Activated naive CD8-positive, alpha-beta T cell treated with anti-CD3 and anti-CD28 coated beads, Interleukin-2, amount 10 ng/mL, durations not matched to agents 7 days and 5 days (primary cell): ENCODE measurements at places on chromosomes 16 and 17.
A peak's percentile ranks its signal among the peaks of the same experiment; 100 is the strongest.

DNA sequence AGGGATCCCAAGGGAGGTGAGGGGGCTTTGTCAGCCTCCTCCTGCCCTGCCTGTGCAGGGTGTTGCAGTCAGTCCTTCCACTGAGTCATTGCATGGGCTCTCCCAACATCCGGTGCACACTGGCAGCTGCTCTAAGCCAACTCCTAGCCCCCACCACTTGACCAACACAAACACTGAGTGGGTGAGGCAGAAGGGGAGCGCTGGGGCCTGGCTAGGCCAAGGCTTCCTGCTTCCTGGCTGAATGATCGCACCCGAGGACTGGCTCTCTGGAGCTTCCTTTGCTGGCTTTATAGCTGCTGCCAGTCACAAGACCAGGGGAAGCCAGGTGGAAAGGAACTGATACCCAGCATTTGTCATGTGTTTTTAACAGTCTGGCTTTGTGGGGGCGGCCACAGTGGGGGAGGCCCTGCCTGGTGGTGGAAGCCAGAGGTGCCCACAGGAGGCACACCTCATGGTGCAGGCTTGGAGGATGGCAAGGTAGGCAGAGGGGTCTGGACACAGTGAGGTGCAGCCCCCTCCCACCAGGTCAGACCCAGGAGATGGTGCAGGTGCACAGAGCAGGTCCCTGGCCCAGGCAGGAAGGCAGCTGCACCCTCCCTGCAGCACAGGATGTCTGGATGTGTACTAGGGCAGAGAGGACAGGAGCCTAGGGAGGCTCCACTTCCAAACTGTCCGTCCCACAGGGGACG is 6.8 kb downstream of the MPG start:
- peak; percentile 65 for DNase-seq

DNA sequence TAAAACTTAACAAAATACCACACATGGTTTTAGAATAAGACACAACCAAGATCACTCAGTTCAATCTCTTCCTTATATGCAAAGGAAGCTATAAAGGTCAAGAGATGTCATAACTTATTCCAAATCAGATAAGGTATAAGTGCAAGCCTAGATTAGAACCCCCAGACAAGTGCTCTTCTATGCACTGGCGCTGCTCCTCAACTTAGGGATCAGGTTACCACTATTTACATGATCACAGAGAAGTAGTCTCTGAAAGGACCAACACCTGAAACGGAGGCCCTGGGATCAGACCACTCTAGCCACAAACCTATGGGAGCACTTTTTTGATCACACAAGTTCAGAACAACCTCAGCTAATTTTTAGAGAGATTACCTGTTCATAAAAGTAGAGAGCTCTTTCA is 16.6 kb downstream of the COPS3 start:
- DNase-seq: no peak

DNA sequence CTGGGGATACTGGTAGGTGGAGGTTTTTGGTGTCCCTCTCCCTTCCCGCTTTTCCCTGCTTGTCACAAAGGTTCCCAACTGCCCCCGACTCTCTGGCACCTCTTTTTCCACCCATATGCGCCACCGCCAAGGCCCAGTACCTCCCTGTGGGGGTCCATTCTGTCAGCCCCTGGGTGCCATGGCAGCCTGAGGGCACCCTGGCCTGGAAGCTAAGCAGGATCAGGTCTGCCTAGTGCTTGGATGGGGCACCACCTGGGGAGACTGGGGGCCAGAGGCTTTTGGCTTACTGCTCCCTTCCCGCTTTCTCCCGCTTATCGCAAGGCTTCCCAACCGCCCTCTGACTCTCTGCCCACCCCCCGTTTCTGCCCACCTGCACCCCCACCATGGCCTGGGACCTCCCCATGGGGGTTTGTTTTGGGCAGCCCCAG is 2286.4 kb downstream of the TP53TG3F start:
- no peak for DNase-seq

GRCh38 chr17:77543801-77544200 is 403.0 kb downstream of the SEC14L1 start:
- no peak for DNase-seq

- no peak for DNase-seq
These were observed 29.9 kb upstream of the CHMP6 start for GRCh38 chr17:80961541-80962330.

GRCh38 chr17:14593956-14594355 is 293.1 kb downstream of the HS3ST3B1 start:
- DNase-seq: no peak

GRCh38 chr16:80976946-80977345 is 29.7 kb downstream of the CMC2 start:
- no peak for DNase-seq

DNA sequence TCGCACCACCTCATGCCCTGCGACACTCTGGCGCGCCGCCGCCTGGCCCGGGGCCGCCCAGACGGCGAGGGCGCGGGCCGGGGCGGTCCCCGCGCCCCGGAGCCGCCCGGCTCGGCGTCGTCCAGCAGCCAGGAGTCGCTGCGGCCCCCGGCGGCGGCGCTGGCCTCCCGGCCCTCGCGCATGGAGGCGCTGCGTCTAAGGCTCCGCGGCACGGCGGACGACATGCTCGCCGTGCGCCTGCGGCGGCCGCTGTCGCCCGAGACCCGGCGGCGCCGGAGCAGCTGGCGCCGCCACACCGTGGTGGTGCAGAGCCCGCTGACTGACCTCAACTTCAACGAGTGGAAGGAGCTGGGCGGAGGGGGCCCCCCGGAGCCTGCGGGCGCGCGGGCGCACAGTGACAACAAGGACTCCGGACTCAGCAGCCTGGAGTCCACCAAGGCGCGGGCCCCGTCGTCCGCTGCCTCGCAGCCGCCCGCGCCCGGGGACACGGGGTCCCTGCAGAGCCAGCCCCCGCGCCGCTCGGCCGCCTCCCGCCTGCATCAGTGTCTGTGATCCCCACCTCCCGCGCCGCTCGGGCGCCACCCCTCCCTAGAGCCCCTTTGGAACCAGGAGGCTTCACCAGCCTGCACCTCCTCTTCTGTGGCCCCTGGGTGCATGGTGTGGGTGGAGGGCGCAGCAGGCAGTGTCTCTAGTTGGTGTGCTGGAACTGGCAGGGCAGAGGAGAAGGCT is 82.3 kb downstream of the ARHGAP23 start:
- peak; percentile 39 for DNase-seq

DNA sequence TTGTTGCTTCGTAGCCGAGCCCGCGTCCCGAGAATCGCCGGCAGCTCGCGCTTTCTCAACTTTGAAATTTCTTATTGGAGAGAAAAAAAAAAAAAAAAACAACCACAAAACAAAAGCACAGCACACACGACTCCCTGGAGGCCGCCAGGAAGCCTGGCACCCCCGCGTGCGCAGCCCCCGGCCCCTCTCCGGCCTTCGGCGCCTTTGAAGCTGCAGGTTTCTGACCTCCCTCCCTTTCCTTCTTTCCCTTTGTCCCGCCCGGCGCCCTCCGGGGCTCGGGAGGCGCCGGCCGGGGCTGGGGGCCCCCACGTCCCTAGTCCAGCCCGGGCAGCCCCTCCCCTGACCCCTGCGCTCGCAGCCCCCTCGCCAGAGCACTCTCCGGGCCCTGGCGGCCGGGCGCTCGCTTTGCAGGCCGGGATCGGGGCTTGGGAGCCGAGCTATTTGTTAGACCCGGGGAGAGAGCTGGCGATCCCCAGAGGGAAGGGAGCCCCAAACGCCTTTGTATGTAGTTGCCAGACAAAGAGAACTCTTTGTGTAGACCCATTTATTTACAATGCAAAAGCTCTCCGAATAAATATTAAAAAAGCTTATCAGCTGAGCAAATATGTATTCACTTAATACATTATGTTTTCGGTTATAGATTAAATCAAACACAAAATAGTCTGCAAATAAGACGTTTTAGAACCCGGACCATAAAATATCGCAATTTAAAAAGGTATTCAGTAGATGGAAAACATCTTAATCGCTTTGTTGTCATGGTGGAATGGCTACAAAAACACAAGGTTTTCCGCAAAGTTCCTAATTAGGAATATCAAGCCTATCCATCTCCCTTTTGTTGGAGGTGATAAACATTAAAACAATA is 2.3 kb downstream of the BAHCC1 start:
- no peak for DNase-seq

DNA sequence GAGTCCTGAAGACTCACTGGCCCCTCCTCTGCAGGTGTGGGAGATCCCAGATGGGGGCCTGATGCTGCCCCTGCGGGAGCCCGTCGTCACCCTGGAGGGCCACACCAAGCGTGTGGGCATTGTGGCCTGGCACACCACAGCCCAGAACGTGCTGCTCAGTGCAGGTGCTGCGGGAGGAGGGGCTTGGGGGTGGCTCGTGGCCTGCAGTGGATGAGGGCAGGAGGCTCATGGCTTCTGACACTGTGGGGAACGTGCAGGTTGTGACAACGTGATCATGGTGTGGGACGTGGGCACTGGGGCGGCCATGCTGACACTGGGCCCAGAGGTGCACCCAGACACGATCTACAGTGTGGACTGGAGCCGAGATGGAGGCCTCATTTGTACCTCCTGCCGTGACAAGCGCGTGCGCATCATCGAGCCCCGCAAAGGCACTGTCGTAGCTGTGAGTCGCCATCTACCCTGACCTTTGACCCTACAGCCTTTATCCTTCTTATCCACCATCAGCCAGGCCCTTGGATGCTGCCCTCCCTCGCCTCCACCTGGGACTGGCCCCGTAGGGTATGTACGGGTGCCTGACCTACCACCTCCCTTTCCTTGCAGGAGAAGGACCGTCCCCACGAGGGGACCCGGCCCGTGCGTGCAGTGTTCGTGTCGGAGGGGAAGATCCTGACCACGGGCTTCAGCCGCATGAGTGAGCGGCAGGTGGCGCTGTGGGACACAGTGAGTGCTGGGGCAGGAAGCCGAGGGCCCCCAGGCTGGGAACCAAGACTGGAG is 3.6 kb downstream of the CORO1A start:
- DNase-seq: peak; percentile 96

- no peak for DNase-seq
These were observed 671 bp upstream of the EDC4 start for GRCh38 chr16:67872131-67872630.

DNA sequence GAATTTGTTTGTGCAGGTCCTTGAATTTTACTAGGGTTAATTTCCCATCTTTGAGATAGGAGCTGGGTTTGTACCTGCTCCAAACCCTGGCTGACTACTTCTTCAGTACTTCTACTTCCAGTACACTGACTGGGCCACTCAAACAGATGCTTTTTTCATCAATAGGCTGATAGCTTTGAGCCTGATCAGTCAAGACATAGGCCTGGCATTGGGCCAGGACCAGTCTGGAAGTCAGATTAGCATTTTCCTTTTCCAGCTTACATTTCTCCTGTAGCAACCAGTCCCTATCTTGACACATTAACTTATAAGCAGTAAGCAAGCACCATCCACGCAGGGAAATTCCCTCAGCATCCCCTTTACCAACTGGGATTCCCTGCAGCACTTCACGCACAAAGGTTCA is 7.5 kb upstream of the TMEM101 start:
- DNase-seq: no peak

GRCh38 chr17:35286120-35286781 is 43.4 kb downstream of the SLFN5 start:
- no peak for DNase-seq

- peak; percentile 80 for DNase-seq
These were observed 802 bp upstream of the TOB1 start for GRCh38 chr17:50866950-50867362.

DNA sequence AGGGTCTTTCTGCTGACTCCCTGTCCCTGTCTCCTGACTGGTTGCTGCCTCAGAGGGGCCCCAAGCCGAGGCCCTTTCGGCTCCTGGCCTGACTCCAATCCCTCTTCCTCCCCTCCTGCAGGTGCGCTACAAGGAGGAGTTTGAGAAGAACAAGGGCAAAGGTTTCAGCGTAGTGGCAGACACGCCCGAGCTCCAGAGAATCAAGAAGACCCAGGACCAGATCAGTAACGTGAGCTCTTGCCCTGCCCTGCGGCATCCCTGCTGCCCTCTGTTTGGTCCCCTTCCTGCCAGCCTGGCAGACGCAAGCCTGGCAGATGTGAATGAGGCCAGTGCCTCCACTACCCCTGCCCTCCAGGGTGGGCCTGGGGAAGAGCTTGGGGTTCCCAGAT is 27.1 kb upstream of the LASP1NB start:
- peak; percentile 63 for DNase-seq

GRCh38 chr16:71387045-71387871 is 28.7 kb downstream of the CALB2 start:
- no peak for DNase-seq

DNA sequence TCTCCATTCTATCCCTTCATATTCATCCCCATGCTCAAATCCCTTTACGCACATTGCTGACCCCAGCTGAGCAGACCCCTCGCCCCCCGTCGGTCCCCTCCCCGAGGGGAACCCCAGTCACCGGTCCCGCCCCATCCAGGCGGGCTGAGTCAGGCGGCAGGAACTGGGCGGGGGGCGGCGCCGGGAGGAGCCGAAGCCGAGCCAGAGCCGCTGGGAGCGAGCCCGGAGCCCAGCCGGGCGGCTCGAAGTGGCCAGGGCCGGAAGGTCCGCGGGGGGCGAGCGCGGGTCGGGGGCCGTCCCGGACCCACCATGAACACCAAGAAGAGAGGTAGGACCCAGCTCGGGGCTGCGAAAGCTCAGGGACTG is 8.6 kb downstream of the RIPOR1 start:
- DNase-seq: peak; percentile 72

DNA sequence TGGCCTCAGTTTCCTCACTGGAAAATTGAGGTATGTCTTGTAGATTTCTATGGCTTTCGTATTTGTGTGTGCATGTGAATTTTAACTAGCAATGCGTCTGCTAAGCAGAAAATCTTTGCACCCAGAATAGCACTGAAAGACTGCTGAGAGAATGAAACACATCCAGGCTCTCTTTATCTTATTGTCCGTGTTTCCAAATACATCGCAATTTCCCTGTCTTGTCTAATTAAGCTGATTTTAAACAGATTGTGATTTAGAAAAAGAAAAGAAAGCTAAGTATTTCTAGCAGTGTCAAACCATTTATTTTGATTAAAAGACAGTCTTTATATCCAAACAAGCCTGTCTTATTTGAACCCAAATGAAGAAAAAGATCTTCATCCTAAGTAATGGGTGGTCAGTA is 168.6 kb downstream of the PMP22 start:
- no peak for DNase-seq
